ENCODE measurements at places on chromosomes 13 and 19.

GRCh38 chr13:107211073-107211472, 643.1 kb upstream of the ARGLU1 start:
- DNase-seq, result peak; percentile 45

DNA sequence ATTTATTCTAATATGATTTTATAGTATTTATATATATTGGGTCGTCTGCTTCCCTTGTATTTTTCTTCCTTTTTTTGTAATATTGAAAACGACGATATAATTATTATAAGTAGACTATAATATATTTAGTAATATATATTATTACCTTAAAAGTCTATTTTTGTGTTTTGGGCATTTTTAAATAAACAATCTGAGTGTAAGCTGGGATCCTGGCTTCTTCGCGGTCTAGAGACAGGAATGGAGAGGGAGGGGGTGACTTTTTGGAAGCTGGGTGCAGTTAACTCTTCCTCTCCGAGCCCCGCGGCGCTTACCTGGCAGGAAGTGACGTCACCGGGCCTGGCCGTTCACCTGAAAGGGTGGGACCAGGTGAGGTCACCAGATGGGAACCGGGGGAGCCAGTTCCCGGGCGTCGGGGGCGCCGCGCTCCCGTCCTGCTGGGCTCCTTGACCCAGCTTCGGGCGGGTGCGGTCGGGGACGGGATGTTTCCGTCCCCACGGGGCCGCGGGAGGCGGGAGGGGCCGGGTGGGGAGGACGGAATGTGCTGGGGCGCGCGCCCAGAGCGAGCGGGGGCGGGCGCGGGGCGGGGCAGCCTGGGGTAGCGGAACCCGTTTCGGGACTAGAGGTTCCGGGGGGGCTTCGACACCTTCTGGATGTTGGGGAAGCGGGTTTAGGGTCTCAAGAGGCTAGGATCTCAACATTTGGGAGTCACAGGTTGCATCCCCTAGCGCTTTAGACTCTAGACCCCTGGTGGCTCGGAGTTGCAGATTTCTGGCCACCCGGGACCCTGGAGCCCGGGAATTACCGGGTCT, 2.8 kb downstream of the ZFP36 start:
- peak; percentile 79 for DNase-seq

DNA sequence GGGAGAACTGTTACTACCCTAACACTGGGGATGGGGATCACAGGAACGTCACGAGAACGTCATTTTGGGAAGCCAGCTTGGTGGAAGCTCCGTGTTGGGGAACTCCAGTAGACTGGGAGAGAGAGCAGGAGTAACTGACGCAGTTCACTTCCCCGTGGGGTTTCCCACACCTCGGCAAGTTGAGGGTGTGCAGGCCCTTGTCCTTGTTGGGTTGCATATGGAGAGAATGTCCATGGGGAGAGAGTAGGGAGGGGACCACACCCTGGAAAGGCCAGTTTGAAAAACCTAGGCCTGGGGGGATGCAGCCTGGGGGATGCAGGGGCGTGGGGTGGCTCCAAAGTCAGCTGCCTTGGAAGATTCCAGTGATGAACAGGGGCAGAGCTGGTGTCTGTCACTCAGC, 50.7 kb upstream of the MCF2L start:
- no peak for DNase-seq

DNA sequence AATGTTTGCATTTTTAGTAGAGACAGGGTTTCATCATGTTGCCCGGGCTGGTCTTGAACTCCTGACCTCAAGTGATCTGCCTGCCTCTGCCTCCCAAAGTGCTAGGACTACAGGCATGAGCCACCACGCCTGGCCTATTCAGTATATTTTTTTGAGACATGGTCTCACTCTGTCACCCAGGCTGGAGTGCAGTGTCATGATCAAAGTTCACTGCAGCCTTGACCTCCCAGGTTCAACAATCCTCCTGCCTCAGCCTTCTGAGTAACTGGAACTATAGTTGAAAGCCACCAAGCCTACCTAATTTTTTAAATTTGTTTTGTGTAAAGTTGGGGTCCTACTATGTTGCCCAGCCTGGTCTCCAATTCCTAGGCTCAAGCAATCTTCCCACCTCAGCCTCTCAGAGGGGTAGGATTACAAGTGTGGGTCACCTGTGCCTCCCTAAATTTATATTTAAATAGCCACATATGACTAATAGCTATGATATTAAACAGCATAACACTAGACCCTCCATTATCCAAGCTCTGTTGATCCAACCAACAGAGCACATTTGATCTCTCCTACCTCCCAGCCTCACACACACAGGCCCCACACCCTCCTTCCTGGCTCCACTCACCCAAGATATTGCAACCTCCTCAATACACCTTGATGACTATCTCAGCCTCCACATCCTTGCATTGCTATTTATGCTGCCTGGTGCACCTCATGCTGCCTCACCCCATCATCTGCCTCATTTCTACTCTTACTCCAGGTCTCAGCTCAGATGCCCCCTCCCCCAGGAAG, 2.1 kb upstream of the CEACAM19 start:
- DNase-seq, result no peak

DNA sequence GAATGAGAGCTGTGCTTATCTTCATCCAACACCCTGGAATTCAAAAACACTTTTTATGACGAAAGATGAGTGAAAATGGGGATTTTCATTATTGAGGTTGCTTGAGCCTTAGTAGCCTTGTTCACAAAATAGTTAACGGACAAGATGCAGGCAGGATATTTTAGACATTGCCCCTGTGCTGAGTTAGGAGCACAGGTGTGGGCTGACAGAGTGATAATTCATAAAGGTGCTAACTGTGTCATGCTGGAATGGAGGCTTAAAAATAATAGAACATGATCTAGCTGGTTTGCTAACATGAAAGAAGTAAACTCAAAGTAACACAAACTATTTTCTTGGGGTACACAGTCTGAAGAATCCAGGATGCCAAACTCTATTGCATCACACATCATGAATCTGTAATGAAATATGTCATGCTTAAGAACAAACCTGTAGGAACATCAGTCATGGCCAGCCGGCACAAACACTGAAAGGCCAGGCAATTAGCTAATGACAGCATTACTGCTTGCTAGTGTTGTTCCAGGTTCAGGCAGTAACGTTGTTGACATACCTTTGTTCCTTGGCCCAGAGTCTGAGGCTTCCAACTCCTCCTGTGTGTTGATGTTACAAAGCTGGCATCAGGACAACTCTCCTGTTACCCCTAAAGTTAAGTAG, 55.3 kb downstream of the FRY start:
- DNase-seq, result peak; percentile 48

GRCh38 chr19:44694184-44694579, 4.8 kb upstream of the CEACAM16 start:
- no peak for DNase-seq

DNA sequence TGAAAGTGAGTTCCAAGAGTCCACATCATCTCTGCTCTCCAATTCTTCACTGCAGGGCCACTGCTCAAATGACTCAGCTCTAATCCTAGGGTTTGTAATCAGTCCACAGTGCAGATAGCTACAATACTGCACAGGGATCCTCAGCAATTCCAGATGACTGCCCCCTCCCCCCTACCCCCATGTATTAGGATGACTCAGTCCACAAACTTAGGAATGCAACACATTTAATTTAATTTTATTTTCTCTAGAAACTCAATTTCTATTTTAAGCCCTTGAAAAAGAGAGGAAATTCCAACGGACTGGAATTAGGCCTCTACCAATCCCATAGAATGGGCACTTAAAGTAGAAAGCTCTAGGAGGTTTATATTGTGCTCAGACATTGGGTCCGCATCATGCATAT, 173.8 kb upstream of the SOX21 start:
- no peak for DNase-seq

GRCh38 chr19:6030214-6030507, 52.2 kb upstream of the RANBP3 start:
- DNase-seq, result no peak

DNA sequence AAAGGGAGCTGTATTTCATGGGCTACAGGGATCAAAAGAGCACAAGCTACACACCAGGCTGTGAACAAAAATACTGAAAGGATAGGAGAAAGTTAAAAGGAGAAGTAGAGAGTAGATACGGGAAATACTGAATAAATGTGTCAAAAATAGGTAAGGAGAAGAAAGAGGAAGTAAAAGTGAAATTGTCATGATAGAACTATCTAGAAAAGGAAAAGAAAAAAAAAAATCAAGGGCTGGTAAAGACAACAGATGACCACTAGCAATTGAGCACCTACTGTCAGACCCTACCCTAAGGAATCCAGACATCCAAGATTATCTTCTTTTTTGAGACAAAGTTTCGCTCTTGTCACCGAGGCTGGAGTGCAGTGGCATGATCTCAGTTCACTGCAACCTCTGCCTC, 4.8 kb downstream of the RUBCNL start:
- DNase-seq, result no peak

GRCh38 chr19:15248648-15249527, 16.6 kb upstream of the EPHX3 start:
- DNase-seq, result peak; percentile 35

DNA sequence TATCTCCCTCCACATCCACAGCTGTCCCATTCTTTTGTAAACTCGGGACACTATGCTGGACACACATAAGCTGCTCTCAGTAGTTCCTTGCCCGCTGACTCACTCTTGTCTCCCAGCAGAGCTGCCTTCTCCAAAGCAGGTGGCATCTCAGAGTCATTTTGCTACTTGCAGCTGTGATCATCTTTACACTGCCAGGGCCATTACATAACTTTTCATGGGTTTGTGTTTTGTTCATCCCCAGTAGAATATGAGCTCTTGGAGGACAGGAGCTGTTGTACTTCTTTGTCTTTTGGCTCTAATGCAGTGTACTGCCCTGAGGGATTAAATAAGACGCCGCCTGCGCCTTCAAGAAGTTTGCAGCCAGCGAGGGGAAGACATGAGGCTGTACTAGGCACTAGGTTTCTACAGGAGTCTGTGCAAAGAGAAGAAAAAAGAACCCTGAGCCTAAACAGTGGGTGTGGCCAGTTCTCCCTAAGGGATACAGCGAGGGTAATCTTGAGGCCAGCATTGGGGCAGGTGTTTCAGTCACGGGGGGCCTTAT, 40.8 kb upstream of the GPR183 start:
- DNase-seq, result no peak

GRCh38 chr13:35856084-35856483, 275.1 kb downstream of the DCLK1 start:
- no peak for DNase-seq

DNA sequence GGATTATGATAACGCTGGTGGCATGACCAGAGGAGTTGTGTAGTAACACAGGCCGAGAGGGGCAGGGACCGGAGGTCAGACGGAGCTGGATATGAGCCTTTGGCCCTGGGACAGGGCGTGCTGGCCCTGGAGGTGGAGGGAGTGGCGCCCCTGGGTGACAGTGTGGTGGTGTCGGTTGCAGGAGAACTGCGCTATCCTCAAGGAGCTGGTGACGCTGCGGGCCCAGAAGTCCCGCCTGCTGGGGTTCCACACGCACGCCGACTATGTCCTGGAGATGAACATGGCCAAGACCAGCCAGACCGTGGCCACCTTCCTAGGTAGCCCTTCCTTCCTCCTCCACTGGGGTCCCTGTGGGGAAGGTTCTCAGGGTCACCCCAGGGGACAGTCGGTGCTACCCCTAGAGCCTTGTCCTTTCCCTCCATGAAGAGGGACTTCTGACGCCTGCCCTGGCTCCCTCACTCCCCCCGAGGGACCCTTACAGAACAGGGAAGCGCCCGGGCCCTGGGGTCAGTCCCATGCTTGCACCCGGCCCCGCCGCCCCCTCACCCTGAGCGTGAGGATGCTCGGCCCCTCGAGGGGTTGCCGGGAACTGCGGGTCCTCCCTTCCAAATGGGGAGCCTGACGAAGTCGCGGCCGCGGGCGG, 12.8 kb upstream of the ZNF554 start:
- no peak for DNase-seq

- DNase-seq, result no peak
Measured at GRCh38 chr13:37539976-37540605, 58.5 kb downstream of the POSTN start.

DNA sequence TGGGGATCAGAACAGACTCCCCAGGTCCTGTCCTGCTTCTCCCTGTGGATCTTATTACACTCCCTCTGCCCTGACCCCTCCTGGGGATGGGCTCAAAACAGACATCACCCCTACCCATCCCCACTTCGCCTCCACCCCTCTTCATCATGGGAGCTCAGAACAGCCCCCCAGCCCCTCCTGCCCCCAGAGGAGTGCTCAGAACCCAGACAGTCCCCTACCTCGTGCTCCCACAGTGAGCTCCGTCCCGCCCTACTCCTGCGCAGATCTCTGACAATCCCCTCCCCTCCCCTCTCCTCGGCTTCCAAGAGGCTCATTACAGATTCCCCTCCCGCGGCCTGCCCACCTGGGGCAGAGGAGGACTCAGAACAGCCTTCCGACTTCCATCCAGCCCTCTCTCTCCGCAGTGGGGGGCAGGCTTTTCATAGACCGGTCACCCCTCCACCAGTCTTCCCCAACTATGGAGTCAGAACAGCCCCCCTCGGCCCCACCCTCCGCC, 6.1 kb downstream of the NXNL1 start:
- no peak for DNase-seq

DNA sequence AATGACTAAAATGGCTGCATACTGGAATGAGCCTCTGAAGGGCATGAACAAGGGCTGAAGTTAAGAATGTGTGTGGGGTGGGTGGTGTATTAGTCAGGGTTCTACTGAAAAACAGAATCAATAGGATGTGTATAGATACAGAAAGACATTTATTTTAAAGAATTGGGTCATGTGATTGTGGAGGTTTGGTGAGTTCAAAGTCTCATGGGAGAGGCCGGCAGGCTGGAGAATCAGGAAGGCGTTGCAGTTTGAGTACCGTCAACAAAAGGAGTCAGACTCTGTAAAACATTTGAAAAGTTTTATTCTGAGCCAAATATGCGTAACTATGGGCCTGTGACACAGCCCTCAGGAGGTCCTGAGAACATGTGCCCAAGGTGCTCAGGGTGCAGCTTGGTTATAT, 24.5 kb upstream of the CYSLTR2 start:
- no peak for DNase-seq

GRCh38 chr19:20423381-20424197, 142.0 kb downstream of the ZNF737 start:
- no peak for DNase-seq

- DNase-seq, result no peak
Measured at GRCh38 chr19:7928741-7929701, 3.1 kb upstream of the CTXN1 start.

DNA sequence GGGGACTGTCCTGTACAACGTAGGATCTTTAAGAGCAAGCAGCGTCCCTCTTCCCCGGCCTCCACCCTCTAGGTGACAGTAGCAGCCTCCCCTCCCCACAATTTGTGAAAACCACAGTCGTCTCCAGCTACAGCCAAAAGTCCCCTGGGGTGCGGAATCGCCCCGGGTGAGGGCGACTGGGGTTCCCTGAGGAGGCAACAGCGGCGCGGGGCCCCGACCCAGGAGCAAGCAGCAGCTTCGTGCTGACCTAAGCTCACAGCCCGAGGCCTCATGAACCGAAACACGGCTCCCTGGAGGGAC, 322 bp downstream of the ZNF558 start:
- DNase-seq, result no peak

- DNase-seq, result no peak
Measured at GRCh38 chr13:22049384-22049783, 378.5 kb downstream of the FGF9 start.

Measured in LNCaP clone FGC (cell line).